ENCODE measurements at places on chromosomes 7 and 10. TPM values are rescaled to one million over a fixed set of nuclear protein-coding genes. Genes with fewer than 3 reads are reported as not detected.

JCAD gene
- 1.1 TPM for total RNA-seq

CCDC186 gene
- 7.5 TPM for total RNA-seq

CH25H gene
- not detected for total RNA-seq

STK31 gene
- 0.59 TPM for total RNA-seq

NUPR2 gene
- not detected for total RNA-seq

AKR1E2 gene
- 4.7 TPM for total RNA-seq

TRPV5 gene
- under 0.01 TPM for total RNA-seq

UCMA gene
- not detected for total RNA-seq

IL6 gene
- not detected for total RNA-seq

NPSR1 gene
- total RNA-seq: not detected

IQUB gene
- total RNA-seq: 0.05 TPM

HECW1 gene
- total RNA-seq: 0.05 TPM

PLXDC2 gene
- 3.1 TPM for total RNA-seq

KLF14 gene
- 0.05 TPM for total RNA-seq

MMP21 gene
- total RNA-seq: 0.37 TPM

SCART1 gene
- total RNA-seq: 1.0 TPM

ZNF804B gene
- total RNA-seq: not detected

CYP3A7 gene
- 2,448 TPM for total RNA-seq

HPSE2 gene
- total RNA-seq: 0.05 TPM

PDE6C gene
- total RNA-seq: not detected

ZNF117 gene
- total RNA-seq: 4.1 TPM

PIP gene
- total RNA-seq: not detected

SYNPO2L gene
- not detected for total RNA-seq

PHKG1 gene
- 0.19 TPM for total RNA-seq

SFTPA1 gene
- total RNA-seq: not detected

UNCX gene
- not detected for total RNA-seq

RBP3 gene
- total RNA-seq: not detected

IL2RA gene
- 1.6 TPM for total RNA-seq

PGAM1 gene
- 90.7 TPM for total RNA-seq

PLAU gene
- total RNA-seq: 0.67 TPM

ERVW-1 gene
- not detected for total RNA-seq

SPAM1 gene
- total RNA-seq: not detected

FAM25A gene
- not detected for total RNA-seq

All from liver (tissue), 10 donors.